ENCODE measurements at places on chromosomes 3 and 15. TPM values are rescaled to one million over a fixed set of nuclear protein-coding genes. Genes with fewer than 3 reads are reported as not detected.

AADACL2 gene
- not detected for total RNA-seq

CCR8 gene
- 0.35 TPM for total RNA-seq

MESP1 gene
- 2.9 TPM for total RNA-seq

ACTRT3 gene
- not detected for total RNA-seq

LARP6 gene
- not detected for total RNA-seq

DNA sequence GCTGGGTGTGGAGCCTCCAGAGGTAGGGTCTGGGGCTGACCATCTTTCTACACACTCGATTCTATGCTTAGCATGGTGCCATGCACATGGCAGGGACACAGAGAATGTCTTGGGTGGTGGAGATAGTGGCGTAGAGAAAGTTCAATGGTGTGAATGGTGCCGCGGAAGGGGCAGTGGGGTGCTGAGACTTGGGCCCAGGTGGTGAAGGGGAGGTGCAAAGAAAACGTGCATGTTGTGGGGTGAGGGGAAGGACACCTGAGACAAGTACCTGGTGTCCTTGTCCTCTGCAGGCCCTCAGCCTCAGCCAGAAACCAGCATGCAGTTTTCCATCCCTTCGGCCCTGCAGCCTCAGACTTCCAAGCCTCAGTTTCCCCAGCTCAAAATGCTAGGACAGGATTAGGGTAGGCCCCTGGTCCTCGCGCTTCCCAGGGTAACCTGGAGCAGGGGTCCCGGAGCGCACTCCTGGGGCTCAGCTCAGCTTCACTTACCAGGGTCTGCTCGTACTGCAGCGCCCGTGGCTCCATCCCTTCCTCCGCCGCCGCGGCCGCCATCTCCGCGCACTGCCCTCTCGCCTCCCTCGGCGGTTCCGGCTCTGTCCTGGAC is 375 bp downstream of the CLCN2 start:
- no peak for DNase-seq
- peaks cover 32% of the 10 kb centered on the region for H3K4me1 ChIP-seq
- no peak overlapping the region for H3K27ac ChIP-seq
- peak overlapping the region; percentile 36 for H3K4me3 ChIP-seq

Measured in natural killer cell (primary cell).